ENCODE measurements at places on chromosomes 6 and 20.

DNA sequence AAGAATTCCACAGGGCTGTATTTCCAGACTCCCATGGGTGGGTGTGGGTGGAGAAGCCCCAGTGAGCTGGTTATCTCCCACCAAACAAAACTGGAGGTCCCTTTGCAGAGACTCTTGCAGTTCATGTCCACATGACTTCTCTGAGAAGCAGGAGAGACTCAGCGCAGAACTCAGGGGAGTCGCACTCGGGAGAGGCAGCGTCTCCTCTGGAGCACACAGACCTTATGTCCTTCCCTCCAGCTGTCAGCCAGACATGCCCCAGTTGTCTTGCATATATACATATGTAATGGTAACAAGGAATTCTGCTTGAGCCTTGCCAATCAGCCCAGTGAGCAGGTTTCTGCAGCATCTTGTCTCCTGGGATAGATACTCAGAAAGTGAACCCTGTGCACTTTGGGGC lies 23.8 kb downstream of the MYT1 start:
- DNase-seq = no peak

DNA sequence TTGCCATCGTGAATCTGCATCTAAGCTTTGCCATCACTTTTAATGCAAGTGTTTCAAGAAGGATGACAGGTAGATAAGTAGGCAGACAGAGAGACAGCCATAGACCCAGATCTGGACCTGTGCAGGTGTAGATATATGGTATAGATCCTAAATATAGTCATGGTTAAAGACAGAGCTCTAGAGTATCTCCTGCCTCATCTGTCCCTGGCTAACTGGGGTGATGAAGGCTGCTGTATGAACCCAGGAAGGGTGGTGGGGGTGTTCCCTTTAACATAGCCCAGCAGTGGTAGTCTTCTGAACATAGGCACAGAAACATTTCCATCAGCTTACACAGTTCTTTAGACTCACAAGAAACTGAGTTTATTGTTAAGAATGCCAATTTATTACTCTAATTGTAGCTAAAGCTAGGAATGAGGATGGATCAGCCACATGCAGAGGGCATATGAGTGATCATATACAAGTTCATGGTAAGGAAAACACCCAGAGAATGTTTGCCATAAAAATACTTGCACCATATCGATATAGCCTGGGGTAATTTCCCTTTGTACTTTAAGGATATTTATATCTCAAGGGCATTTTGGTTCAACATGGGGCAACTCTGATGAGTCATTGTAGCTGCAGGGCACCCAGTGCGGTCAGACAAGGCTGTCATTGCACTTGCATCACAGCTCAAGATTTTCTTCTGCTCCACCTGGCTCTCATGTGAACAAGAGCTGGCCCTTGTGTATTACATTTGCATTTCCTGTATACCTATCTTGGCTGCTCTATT lies 587.2 kb downstream of the EPM2A start:
- DNase-seq = no peak

DNA sequence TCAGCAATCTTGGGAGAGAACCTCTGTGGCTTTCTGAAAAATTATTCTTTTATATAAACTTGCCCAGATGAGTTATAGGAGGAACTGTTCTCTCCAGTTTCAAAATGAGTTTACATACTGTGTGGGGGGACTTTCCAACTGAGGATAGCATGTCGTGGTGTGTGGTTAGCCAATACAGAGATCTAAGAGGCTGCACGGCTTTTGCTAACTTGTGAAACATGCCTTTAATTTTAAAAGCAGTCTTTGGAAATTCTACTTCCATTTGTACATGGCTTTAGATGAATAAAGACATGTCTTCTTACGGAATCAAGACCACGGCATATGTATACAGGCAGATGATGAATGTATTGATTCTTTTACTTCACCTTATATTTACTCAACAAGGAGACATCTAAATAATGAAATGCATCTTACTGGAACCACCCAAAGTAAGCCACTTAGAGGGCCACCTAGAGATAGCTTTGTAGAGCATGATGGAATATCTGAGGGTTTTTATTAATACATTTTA lies 39.8 kb downstream of the HIVEP1 start:
- DNase-seq = peak; percentile 39

DNA sequence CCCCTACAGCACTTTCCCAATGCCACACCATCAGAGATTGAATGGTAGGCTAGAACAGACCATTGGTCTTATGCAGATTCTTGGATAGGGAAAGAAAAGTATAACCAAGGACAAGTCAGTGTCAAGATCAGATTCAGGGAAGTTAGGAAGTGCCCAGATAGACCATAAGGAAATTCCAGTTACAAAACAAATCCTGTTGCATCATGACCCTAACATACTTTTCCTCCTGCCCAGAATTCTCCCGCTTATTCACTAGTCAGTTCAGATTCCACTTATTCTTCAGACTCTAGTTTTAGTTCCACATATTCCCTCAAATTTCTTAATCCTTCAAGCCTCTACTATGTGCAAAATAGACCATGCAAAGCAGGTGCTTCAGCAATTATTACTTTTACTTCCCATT lies 20.7 kb downstream of the METTL24 start:
- no peak for DNase-seq

- DNase-seq = no peak
These were observed 864 bp upstream of the CEBPB start for GRCh38 chr20:50189681-50190250.

DNA sequence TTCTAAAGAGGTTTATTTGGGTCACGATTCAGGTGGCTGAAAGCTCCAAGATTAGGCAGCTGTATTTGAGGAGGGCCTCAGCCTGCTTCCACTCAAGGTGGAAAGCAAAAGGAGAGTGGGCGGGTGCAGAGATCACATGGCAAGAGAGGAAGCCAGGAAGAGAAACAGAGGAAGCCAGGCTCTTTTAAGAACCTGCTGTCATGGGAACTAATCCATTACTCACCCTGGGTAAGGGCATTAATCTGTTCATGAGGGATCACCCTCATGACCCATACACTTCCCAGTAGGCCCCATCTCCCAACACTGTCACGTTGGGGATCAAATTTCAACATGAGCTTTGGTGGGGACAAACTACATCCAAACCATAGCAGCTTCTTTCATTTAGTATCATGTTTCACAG lies 53.9 kb downstream of the DHX35 start:
- no peak for DNase-seq

- DNase-seq = peak; percentile 29
These were observed 180.3 kb downstream of the ANKRD60 start for GRCh38 chr20:58048096-58048702.

GRCh38 chr6:97668716-97669115 lies 385.7 kb upstream of the MMS22L start:
- peak; percentile 49 for DNase-seq

DNA sequence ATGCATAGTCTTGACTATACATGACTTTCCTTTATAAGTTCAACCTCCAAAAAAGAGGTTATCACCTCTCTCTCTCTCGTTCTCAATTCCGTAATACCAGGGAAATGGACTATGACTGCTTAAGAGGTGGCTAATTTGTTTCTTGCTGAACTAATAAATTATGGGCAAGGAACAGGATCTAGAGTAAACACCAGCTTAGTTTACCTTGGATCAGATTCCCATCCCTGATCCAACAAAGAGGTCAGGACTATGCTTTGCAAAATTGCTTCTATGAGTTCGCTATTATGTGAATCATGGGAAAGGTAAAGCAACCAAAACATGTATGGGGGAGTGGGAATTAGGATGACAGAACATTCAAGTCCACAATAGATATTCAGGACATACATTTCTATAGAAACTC lies 630.7 kb downstream of the HACE1 start:
- DNase-seq = no peak

GRCh38 chr20:43534016-43534415 lies 24.8 kb upstream of the SGK2 start:
- no peak for DNase-seq

- no peak for DNase-seq
These were observed 63.7 kb upstream of the SLC22A23 start for GRCh38 chr6:3520281-3521230.

- no peak for DNase-seq
These were observed 9.7 kb upstream of the HMGA1 start for GRCh38 chr6:34226731-34227586.

- DNase-seq = no peak
These were observed 27.6 kb downstream of the ZNF292 start for GRCh38 chr6:87182940-87183339.

- DNase-seq = no peak
These were observed 20.7 kb downstream of the FUCA2 start for GRCh38 chr6:143490775-143491174.

DNA sequence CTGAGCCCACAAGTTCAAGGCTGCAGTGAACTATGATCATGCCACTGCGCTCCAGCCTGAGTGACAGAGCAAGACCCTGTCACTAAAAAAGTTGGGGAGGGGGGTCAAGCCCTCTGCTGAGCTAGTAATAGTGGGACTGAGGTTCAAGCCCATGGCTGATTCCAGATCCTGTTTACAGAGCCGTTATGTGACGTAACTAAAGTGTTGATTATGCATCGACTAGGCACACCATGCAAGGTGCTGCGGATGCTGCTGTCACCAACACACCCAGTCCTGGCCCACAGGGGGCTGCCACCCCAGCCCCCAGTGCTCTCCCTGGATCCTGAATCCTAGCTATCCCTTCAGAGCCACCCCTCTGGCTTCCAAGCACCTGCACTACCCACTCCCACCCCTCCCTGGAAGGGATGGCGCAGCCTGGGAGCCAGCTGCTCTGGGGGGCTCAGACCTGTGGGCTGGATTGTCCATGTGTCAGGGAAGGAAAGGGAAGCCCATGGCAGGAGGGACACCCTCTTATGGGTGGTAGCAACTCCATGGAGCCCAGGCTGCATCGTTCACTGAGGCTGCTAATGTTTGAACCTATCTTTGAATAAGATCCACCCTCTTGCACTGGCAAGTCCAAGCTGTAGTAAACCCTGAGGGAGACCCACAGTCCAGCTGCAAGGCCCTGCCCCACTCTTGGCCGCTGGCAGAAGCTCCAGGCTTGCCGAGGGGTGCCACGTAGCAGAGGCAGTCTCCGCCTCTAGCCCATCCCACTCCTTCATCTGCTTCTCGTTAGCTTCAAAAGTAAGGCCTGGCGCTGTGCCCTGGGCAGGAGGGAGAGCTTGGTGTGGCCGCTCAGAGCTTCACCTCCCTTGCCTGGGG lies 95.0 kb downstream of the SNX5 start:
- no peak for DNase-seq

DNA sequence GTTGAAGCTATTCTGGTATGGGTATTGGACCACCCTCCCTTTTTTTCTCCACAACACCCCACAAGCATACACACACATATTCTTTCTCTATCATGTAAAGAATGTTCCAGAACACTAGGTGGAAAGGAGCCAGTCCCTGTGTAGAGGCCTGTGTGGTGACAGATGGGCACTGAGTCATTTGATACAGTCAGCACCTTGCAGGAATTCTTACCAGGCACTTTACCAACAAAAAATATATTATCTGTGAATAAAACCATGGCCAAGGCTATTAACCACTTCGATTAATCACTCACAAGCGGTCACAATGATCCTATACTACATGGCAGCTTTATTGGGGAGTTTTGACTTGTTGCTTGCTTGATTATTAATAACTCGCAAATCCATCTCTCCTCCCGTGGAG lies 149.5 kb downstream of the BFSP1 start:
- DNase-seq = no peak
